Stimulated activated CD4-positive, alpha-beta T cell treated with anti-CD3 and anti-CD28 coated beads, TNF-alpha, amount 100 ng/mL, for 1 hour (primary cell): ENCODE measurements at places on chromosomes 12 and 14.

DNA sequence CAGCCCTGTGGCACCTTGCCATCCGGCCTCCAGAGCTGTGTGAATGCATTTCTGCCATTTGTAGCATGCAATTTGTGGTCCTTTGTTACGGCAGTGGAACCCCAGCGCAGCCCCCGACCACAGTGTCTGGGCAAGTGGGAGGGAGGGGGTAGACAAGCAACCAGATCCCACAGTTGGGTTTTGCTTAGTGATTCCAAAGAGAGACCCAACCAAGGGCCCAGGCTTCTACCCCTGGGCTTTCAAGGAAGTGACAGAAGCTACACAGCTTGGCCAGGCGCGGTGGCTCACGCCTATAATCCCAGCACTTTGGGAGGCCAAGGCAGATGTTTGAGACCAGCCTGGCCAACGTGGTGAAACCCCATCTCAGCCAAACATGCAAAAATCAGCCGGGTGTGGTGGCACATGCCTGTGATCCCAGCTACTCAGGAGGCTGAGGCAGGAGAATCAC is 17.8 kb downstream of the ZBTB42 start:
- no peak for DNase-seq

DNA sequence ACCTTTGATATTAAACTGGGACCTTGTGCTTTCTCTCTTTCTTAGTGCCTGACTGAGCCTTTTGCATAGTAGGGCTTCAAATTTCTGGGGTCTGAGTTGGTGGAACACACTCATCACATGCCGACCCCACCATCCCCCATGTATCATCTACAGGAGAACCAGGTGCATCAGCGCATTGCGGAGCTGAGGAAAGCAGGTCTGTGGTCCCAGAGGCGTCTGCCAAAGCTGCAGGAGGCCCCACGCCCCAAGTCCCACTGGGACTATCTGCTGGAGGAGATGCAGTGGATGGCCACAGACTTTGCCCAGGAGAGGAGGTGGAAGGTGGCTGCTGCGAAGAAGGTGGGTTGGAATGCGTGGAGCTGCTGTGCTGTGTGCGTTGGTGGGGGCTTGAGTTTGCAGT is 37.8 kb downstream of the EP400 start:
- DNase-seq, result no peak

GRCh38 chr12:32502693-32503502 is 103.5 kb downstream of the FGD4 start:
- no peak for DNase-seq

DNA sequence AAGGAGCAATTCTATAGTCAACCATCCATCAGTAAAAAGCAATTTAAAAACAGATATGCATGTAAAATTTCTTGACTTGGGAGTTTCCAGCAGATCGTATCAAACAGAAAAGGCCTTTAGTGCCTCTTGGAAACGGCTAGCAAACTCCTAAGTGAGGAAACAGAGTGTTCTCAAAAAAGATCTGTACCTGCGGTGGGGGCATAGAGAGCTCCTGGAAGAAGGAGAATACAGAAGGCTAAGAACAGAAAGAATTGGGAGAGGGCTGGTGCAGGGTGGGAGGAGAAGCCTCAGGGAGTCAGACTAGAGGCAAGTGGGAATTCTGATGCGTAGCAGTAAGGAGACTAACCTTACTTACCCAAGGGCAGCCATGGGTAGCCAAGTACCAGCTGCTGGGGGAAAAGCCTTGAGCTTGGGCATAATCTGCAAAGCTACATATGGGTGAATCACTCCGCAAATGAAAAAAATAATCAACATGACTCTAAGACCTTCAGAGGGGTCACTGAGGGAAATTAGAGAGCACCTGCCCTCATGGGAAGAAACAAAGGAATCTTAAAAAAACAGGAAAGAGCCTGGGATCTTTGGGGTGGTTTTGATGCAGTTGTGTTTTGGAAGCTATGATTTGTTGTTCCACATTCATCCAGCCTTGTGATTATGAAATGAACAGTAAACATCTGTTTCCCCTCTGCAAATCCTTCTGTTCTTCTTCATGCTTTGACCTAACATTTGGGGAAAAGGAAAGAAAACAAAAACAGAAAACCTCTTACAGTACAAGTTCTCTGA is 10.4 kb downstream of the RHOJ start:
- no peak for DNase-seq

DNA sequence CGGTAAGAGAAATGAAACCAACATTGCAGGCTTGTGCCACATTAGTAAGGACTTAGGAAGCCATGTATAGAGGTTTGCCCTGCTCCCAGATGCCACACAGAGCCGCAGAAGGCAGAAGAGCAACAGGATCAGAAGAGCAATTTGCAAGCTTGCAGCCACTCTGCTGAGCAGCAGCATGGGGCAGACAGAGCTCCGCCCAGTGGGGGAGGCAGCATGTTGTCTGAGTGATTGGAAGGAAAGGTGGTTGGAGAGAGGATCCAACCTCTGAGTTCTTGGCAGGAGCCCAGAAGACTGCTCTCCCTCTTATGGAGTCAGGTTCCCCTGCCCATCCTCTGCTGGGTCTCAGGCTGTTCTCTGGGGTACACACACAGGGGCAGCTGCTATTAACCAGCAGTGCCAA is 2.3 kb upstream of the KRT6A start:
- no peak for DNase-seq

GRCh38 chr12:49332441-49332861 is 4.5 kb downstream of the C1QL4 start:
- DNase-seq, result no peak

GRCh38 chr14:50233166-50233950 is 2.0 kb upstream of the SOS2 start:
- DNase-seq, result no peak

DNA sequence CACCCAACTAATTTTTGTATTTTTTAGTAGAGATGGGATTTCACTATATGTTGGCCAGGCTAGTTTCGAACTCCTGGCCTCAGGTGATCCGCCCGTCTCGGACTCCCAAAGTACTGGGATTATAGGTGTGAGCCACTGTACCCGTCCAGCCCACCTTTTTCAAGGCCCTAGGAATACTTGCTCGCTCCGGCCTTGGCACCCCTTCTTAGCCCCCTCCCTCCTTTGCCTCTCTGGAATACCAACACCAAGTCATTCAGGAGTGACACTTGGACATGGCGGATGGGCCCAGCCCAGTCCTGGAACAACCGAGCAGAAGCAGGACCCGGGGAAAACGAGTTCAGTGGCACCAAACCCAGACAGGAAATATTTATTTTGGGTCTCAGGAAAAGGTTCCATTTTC is 29.1 kb downstream of the PLEKHG3 start:
- no peak for DNase-seq

GRCh38 chr14:101808020-101808641 is 46.6 kb downstream of the PPP2R5C start:
- DNase-seq, result no peak

GRCh38 chr12:27158297-27158696 is 75.9 kb upstream of the C12orf71 start:
- no peak for DNase-seq

GRCh38 chr12:11837216-11837934 is 187.9 kb downstream of the ETV6 start:
- no peak for DNase-seq

- DNase-seq, result no peak
Measured at GRCh38 chr14:67663633-67664032, 10.8 kb downstream of the VTI1B start.

DNA sequence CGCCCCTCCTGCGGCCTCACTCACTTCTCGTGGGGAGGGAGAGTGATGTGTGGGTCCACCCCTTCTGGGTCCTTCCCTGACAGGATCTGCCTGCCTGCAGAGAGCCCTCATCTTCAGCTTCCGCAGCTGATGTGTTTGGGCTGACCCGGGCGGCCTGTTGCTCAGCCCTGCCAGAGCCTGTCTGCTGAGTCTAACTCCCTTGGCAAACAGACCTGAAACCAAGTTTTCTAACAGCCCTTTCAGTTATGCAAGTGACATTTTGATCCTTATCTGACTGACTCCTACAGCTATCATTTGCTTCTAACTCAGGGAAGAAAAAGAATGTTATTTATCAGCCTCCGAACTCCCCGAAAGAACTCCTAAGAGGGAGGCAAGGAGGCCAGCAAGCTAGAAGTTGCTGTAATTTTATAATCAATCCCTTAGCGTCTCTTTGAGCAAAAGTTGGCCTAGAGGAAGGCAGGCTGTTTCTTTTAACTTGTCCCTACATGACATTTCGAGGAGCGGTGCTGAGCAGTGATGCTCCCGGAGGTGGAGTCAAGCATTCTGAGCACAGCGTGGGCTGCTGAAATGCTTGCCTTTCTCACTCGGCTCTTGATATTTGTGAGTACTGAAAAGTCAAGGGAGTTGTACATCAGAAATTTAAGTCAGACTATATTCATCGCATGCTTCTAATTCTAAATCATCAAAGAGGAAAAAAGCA is 31.5 kb upstream of the CACNA2D4 start:
- no peak for DNase-seq

DNA sequence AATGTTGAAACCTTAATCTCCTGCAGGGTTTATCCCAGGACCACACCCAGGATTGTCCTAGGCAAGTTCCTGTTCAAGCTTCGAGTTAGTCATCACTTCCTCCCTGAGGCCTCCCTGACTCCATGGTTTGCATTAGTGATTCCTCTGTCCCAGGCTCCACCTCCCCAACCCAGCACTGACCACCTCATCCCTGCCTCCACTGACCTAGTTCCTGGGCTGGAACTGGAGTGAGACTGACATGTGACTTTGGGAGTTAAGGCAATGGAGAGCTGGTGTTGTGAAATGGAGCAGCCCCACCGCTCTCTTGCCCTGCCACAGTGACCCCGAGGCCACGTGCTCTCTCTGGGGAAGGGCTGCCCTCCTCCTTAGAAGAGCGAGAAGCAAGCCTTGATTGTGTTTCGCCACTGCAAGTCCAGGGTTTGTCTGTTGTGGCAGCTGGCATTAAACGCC is 15.8 kb upstream of the DTX1 start:
- DNase-seq, result no peak

DNA sequence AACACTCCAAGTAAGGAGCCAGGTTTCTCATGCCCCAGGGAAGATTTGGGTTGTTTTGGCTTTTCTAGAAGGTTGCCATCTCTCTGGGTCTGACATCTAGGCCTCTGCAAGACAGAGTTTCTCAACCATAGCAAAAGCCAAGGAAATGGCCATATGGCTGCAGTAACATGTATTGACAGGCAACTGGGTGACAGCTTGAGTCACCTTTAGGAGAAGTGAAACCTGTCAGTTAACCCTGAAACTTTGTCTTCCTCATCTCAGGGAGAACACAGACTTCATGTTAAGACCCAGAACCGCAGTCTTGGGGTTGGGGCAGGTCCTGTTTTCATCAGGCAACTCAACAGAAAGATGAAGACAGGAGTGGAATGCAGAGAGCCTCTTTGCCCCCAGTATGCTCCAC is 46.0 kb upstream of the PLBD1 start:
- DNase-seq, result no peak

DNA sequence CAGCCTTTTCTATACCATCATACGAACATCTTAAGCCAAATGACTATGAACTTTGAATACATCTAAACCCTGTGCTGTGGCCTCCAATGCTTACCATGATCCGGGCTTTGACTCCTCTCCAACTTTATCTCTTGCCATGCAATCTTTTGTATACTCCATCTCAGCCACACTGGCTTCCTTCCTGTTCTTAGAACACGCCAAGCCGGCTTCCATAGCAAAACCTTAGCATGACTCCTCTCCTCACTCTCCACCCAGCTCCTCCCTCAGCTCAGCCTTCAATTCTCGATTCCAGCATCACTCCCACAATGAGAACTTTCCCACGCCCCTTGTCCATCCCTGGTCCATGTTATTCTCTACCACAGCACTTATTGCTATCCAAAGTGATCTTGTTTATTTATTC is 228.3 kb downstream of the NTF3 start:
- no peak for DNase-seq

DNA sequence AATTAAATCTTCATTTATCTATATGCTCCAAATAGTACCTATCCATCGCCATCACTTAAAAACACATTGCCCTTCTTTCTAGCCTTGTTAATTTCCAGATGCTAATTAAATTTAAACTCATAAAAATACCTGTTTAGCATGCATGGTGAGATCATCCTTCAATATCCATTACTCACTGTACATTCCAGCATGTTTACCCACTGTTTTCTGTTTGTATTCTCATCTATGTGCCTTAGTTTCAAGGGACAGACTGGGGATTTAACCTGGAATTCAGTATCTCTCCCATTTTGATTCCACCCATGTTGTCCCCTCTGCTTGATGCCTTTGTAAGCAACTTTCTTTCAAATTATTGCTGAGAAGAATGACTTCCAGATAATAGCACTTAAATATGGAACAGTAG is 208.0 kb downstream of the SPTSSA start:
- DNase-seq, result no peak

DNA sequence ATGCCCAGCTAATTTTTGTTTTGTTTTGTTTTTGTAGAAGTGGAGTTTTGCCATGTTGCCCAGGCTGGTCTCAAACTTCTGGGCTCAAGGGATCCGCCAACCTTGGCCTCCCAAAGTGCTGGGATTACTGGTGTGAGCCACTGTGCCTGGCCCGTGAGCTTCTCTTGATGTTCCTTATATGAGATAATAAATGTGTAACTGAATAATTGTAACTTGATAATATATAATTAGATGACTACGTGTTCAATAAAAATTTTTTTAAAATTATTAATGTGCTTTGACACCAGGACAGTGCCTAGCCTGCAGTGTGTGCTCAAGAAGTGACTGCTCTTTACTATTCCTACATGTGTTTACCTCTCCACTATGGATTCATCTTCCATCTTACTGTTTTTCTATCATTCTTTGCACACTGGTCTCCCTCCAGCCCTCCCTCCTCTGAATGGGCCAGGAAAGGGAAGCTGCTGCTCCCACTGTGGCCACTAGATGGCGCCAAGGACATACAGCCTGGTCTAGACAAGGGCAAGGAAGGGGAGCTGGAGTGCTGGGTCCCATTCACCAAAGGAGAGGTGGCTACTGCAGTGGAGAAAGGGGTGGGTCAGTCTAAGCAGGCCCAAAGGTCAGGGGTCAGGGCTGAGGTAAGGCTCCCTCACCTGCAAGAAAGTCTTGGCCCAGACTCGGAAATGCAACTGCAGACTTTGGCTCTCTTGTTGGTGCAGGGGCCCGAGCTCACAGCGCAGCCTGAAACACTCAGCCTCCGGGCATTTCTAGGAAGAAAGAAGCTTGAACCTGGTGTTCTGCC is 14.7 kb upstream of the ZNF385A start:
- DNase-seq, result peak; percentile 78

DNA sequence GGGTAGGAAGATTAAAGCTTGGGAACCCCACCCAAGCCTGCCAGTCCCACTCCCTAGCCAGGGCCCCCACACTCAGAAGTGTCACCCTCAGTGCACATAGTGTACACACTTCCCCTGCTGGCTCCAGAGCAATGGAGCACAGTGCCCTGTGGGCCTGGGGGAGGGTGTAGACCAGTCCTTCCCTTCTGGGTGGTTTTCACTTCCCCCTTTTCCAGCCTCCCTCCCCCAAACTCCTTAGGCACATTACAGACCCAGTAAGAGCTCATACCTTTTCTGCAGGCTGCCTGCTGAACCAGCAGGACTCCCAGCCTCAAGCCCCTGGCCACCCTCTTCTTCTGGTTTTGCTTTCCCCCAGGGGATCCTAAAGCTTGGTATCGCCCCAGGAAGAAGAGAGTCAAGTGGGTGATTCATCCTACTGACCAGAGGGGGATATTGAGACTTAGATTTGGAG is at the start of gene ZNF385A:
Gene ZNF385A, minus strand, starts transcription at position 143 of the 451 bp plus-strand sequence. CDS start 219 bp downstream, outside the sequence.
- no peak for DNase-seq

- DNase-seq, result no peak
Measured at GRCh38 chr12:103114296-103115055, 157.0 kb downstream of the ASCL1 start.
